ENCODE measurements at places on chromosomes 2 and 18.

DNA sequence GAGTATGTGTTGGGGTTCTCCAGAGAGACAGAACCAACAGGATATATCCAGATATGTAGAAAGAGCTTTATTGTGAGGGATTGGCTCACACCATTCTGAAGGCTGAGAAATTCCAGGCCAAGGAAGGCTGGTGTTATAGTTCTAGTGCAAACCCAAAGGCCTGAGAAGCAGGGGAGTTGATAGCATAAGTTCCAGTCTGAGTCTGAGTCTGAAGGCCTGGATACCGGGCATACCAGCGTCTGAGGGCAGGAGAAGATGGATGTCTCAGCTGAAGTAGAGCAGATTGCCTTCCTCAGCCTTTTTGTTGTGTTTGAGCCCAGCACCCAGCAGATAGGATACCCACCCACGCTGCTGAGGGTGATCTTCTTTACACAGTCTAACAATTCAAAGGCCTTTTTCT, 211.7 kb upstream of the RASGRP3 start:
- DNase-seq, result no peak

- DNase-seq, result no peak
Measured at GRCh38 chr2:3038636-3039035, 339.0 kb downstream of the EIPR1 start.

DNA sequence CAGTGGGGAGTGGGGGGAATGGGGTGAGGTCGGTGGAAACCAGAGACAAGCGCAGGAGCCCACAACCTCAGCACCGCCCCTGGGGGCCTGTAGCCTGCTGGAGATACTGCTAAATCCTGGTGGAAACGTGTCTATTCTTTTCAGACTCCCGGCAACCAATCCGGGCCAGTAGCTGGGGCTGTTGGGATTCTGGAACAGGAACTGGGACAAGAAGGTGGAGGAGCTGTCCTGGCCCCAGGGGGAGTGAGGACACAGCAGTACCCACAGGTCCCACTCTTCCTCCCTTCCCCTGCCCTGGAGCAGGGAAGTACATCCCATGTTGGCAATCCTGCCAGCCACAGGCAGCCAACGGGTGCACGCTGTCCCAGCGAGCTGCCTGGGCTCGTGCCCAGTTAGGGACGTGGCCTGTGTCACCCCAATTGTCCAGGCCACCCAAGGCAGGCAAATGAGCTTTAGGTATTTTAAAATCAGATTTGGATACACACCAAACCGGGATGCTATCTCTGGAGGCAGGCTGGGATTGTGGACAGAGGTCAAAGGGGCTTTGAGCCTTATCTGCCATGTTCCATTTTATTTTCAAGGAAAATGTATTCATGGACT, 51.8 kb downstream of the HS1BP3 start:
- no peak for DNase-seq

- DNase-seq, result no peak
Measured at GRCh38 chr2:174083843-174084458, 118.8 kb upstream of the SP3 start.

DNA sequence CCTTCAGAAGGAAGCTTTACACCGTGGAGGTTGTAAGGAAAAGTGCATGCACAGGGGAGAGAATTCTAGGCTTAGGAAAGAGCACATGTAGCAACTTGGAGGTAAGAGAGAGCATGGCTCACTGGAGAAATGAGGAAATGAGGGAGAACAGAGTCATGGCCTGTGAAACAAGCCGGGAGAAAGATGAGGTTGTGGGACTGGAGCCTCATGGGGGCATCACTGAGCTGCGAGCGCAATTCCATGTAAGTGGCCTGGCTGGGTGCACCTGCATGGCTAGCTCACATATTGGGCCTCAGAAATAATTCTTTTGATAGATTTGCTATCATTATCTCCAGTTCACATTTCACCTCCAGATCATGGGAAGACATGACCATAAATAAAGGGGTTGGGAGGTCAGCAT, 785.5 kb upstream of the RAB6C start:
- no peak for DNase-seq

GRCh38 chr2:236545814-236546480, 23.7 kb upstream of the ACKR3 start:
- peak; percentile 36 for DNase-seq

Data from activated CD4-positive, alpha-beta T cell treated with anti-CD3 and anti-CD28 coated beads, Interleukin-2, Interleukin-6, amounts not matched to agents 100 ng/mL and 50 ng/mL, durations not matched to agents 16 hours and 8 hours (primary cell).